Ureter (tissue), 1 donor: ENCODE measurements at places on chromosomes 5 and 9.

DNA sequence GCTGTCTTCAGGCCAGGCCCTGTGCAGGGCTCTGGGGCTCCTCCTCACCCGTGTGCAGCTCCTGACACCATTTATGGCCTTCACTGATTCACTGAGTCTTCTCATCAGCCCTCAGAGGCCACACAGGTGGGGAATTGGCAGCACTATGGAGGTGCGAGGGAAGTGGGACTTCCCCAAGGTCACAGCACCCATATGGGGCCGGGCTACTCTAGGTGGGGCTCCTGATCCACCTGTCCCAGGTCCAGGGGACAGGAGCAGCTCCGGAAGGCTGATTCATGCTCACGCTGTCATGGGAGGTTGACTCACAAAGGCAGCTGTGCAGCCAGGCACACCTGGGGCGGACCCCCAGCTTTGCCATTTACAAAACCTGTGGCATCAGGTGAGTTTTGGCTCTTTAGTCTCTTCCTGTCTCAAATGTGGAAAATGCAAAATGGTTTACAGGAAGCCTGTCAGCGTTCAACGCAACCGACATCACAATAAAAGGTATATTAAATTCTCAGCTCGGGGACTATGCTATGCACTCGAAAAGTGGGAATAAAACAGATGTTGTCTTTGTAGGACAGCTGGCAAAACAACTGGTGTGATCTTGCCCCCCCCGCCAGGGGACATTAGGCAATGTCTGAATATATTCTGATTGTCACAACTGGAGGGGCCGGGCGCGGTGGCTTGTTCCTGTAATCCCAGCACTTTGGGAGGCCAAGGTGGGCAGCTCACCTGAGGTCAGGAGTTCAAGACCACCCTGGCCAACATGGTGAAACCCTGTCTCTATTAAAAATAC lies 15.0 kb downstream of the NAIF1 start:
- DNase-seq: no peak

DNA sequence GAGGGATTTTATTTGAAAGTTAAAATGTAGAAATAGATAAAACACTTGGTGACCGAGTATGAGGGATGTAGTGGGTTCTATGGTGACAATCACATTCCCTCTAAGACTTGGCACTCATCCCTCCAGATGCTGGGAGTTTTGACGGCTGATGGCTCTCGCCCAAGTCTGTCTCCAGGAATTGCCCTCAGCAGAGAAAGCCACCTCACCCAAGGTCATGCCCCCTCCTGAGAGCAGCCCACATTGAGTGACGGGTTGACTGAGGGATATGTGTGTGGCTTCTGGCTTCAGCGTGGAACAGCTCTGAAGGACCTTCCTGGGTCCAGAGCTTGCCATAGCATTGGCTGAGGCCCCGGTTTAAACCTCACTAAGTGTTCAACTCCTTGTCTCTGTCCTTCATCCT lies 19.4 kb downstream of the CAVIN4 start:
- no peak for DNase-seq

DNA sequence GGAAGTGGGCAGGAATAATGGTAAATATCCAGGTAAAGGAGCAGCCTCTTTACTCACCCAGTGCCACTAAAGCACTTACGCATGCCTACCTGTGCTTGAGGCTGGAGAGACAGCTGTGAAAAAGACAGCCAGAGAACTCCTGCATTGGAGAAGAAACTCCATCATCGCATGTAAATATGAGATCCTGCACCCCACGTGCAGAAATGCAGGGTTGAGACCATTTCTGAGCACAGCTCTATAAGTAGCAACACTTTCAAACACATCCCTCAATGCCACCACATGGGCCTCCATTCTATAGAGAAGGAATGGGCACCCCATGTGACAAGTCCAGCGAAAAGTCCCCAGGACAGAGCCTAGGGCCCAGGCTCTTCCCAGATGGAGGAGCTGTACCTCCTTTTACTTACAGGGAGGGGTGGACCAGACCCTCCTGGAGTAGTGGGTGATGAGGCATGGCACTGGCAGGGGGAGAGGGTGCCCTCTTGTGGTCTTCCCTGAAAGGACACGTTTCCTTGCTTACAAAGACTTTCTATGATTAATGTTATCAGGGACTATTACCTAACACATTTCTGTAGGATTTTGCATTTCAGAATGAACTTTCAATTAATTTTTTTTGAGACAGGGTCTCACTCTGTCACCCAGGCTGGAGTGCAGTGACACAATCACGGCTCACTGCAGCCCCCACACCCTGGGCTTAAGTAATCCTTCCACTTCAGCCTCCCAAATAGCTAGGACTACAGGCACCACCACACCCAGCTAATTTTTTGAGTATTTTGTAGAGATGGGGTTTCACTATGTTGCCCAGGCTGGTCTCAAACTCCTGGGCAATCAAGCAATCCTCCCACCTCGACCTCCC lies 55.3 kb upstream of the IL17B start:
- no peak for DNase-seq

- DNase-seq: no peak
Measured at GRCh38 chr5:1881098-1881572, 1.6 kb downstream of the IRX4 start.

GRCh38 chr9:13970018-13970417 lies 343.9 kb downstream of the NFIB start:
- DNase-seq: no peak

DNA sequence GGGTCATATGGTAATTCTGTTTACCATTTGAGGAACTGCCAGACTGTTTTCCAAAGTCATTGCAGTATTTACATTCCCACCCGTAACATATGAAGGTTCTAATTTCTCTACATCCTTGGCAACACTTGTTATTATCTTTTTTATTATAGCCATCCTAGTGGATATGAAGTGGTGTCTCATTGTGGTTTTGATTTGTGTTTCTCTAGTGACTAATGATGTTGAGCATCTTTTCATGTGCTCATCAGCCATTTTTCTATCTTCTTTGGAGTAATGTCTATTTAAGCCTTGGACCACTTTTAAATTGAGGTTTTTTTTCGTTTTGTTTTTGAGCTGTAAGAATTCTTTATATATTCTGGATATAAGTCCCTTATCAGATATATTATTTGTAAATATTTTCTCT lies 132.8 kb upstream of the RUSC2 start:
- DNase-seq: no peak

GRCh38 chr5:131996210-131997025 lies 15.0 kb downstream of the ACSL6 start:
- no peak for DNase-seq

DNA sequence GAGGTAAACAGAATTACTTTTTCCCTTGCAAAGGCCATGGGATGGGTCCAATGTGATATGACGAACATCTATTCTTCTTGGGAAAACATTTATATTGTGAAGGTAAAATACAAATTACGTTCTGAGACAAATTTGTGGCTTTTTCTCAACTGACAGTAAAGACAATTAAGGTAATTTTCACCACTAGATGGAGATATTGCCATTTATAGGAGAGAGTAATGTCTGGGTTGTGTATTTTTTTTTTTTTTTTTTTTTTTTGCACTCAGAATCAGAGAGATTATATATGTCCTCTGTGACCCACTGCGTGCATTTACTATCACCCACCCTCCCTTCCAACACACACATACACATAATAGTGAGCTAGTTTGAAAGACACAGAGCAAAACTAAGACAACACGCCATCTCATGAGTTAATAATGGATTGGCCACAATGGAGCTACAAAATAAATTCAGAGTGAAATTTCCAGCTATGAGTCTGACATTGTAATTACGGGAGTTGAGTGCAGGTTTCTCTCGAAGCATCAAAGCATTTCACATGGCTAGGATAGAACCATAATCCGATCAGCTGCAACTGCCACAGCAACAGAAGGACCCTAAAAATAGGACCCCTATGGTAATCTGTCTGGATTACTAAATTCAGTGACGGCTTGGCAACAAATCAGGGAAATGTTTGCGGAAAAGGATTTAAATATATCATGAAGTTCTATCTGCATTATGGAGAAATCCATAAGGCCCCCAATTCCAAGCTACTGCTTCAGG lies 49.2 kb downstream of the ANXA1 start:
- no peak for DNase-seq

DNA sequence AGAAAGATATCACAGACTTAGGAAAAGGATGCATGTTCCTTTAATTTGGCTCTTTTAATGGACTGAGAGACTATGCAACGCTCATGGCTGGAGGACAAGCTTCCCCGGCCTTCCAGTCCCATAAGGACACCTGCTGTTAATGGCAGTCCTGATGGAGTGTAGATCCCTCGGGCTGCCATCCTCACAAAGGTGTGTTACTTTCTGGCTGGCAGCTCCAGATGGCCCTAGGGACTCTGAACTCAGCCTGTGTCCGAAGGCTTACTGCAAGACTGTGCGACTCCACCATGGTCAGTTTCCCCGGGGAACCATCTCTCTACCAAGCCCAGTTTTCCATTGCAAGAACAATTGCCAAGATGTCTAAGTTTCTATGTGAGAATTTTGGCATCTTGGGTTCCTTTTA lies 25.5 kb upstream of the KCNIP1 start:
- DNase-seq: no peak

- DNase-seq: no peak
Measured at GRCh38 chr5:135020111-135020895, 13.7 kb downstream of the PITX1 start.

- DNase-seq: no peak
Measured at GRCh38 chr5:77087484-77088261, 588 bp upstream of the ZBED3 start.

DNA sequence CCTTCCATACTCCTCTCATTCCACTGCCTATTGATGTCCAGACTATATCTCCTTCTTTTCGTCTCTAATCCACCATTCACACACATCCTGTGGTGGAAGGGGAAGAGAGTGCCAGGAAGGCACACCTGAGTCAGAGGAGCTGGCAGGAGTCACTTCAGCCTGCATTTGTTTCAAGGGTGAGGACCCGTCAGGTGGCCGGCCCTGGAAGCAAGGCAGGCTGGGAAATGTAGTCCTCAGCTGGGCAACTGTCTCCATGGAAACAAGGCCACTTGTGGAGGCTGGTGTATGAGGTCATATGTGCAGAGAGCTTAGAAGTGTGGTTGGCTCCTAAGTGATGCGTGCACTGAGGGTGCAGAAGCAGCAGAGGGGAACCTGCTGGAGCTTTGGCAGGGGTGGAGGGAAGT lies 278.4 kb downstream of the NSG2 start:
- no peak for DNase-seq

GRCh38 chr9:38333047-38333446 lies 59.5 kb upstream of the ALDH1B1 start:
- DNase-seq: no peak

GRCh38 chr9:121598167-121598964 lies 53.1 kb upstream of the DAB2IP start:
- peak; percentile 92 for DNase-seq

DNA sequence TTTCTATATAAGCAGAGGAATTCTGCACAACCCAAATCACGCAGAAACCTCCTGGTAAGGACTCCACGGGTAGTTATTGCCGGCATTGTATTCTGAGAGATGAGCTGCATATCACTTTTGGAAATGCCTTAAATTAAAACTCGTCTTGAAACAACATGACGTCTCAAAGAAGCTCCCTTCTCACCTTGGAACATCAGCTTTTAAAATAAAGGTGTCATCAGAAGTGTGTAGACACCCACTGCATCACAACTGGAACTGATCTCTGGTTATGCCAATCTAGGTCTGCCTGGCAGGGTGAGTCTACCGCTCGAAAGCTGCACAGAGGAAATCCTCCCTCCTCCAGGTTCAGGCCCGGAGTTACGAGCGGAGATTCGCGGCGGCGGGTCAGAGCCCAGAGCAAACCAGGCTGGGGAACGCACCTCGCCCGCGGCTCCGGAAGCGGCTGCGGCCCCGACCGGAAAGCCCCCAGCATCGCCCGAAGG lies 974 bp upstream of the SLC12A2 start:
- DNase-seq: no peak

- DNase-seq: no peak
Measured at GRCh38 chr5:132001647-132002561, 9.6 kb downstream of the ACSL6 start.

- no peak for DNase-seq
Measured at GRCh38 chr5:116365006-116365496, 209.6 kb downstream of the SEMA6A start.

GRCh38 chr9:83043597-83043996 lies 19.3 kb downstream of the RASEF start:
- DNase-seq: no peak

DNA sequence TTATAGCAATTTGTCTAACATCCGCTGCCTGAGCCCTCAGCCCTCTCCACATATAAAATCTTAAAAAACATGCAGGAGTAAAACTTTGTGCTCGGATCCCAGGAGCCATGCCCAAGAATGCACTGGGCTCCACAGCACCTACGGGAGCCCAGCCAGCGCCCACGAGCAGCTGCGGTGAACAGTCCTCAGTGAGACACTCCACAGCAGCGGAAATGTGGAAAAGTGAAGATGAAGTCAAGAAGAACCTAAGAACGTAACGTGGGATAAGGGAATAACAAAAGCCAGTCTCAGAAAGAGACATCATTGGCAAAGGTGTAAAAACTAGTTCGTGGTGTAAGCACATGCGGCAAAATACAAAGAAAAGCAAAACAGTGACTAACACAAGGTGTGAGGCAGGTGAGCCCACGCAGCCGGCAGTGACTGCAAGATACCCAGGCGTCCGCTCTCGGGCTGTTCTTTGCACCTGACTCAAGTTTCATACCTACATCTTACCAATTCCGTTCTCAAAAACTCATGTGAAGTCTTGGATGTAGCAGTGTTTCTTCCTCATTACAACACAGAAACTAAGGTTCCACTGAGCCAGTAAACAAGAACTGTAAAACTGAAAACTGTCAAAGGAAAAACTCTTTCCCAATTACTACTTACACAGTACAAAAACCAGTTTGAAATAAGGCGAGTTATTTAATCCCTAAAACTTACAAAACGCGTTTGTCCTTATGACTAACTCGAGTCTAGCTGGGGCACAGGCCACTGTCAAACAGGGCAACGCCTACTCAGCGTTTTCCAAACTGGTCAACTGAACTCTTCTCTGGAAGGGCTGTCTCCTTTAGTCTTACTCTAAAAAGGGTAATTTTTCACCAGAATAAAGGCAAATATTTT lies 1.7 kb downstream of the CAMSAP1 start:
- no peak for DNase-seq

- no peak for DNase-seq
Measured at GRCh38 chr5:45680950-45681349, 15.2 kb downstream of the HCN1 start.

- peak; percentile 9 for DNase-seq
Measured at GRCh38 chr5:38715696-38716095, 130.1 kb upstream of the OSMR start.
